A549 treated with AZD2906 at 1 μM for 4 hours (cell line): ENCODE measurements at places on chromosomes 2 and 18. TPM values are rescaled to one million over a fixed set of nuclear protein-coding genes. Genes with fewer than 3 reads are reported as not detected.

Gene NAT8
- not detected in 5 replicates for total RNA-seq

Gene SULT1C4
- total RNA-seq, result not detected in 5 replicates

Gene VIT
- not detected in 5 replicates for total RNA-seq

Gene HPCAL1
- 207 to 329 TPM (median 304 TPM) in 5 replicates for total RNA-seq

Gene FN1
- total RNA-seq, result 179 to 290 TPM (median 198 TPM) in 5 replicates

Gene MYOM1
- total RNA-seq, result 0.10 to 0.32 TPM (median 0.13 TPM) in 5 replicates

Gene WNT10A
- 0.06 to 0.11 TPM (median 0.09 TPM) in 4 of 5 replicates, not detected in the other for total RNA-seq

Gene ALK
- not detected in 5 replicates for total RNA-seq

Gene POTEE
- 0.03 to 0.07 TPM (median 0.06 TPM) in 5 replicates for total RNA-seq

Gene ATP9B
- 13.3 to 15.8 TPM (median 15.5 TPM) in 5 replicates for total RNA-seq

Gene MOGAT1
- total RNA-seq, result not detected in 5 replicates

Gene PSTPIP2
- 0.16 to 0.31 TPM (median 0.21 TPM) in 5 replicates for total RNA-seq

Gene TM4SF20
- total RNA-seq, result 5.6 to 8.1 TPM (median 7.3 TPM) in 5 replicates

Gene CFAP53
- total RNA-seq, result 0.22 to 0.39 TPM (median 0.24 TPM) in 5 replicates

Gene DOK6
- not detected in 5 replicates for total RNA-seq

Gene MYO7B
- total RNA-seq, result 0.14 to 0.62 TPM (median 0.23 TPM) in 5 replicates

Gene FBLN7
- total RNA-seq, result 0.37 to 0.67 TPM (median 0.53 TPM) in 5 replicates

Gene DSC2
- 0.71 to 1.00 TPM (median 0.85 TPM) in 5 replicates for total RNA-seq

Gene PRKRA
- total RNA-seq, result 27.0 to 31.4 TPM (median 27.5 TPM) in 5 replicates

Gene CIDEA
- total RNA-seq, result not detected in 5 replicates

Gene TNFAIP6
- total RNA-seq, result 0.51 to 0.89 TPM (median 0.87 TPM) in 5 replicates

Gene CGREF1
- total RNA-seq, result 6.8 to 7.9 TPM (median 7.3 TPM) in 5 replicates

Gene CIB4
- total RNA-seq, result 0.17 to 0.19 TPM in 2 of 5 replicates, not detected in the others

Gene GPR75
- 1.2 to 2.0 TPM (median 1.6 TPM) in 5 replicates for total RNA-seq

Gene GAD1
- 0.34 to 0.76 TPM (median 0.51 TPM) in 5 replicates for total RNA-seq

Gene SEPTIN10
- 32.1 to 55.5 TPM (median 40.6 TPM) in 5 replicates for total RNA-seq

Gene DNAJC5G
- total RNA-seq, result not detected in 5 replicates

Gene ATP6V1B1
- total RNA-seq, result 1.3 to 2.3 TPM (median 1.7 TPM) in 5 replicates

Gene TMX3
- total RNA-seq, result 14.2 to 26.7 TPM (median 18.4 TPM) in 5 replicates

Gene ITGB6
- total RNA-seq, result 0.40 to 0.87 TPM (median 0.55 TPM) in 5 replicates

Gene CREG2
- 6.2 to 12.4 TPM (median 10.5 TPM) in 5 replicates for total RNA-seq

Gene PTH2R
- total RNA-seq, result not detected in 5 replicates

Gene AAMP
- total RNA-seq, result 126 to 194 TPM (median 130 TPM) in 5 replicates

Gene SCN9A
- 2.3 to 4.5 TPM (median 3.7 TPM) in 5 replicates for total RNA-seq

Gene PPM1B
- total RNA-seq, result 28.3 to 41.4 TPM (median 33.9 TPM) in 5 replicates

Gene SPATA3
- total RNA-seq, result not detected in 5 replicates

Gene TUBB8B
- not detected in 5 replicates for total RNA-seq
